ENCODE measurements at places on chromosomes 12 and 14.

GRCh38 chr14:68792979-68793733 lies at the start of gene ZFP36L1:
TSS of gene ZFP36L1 (minus strand) at chr14:68793067. CDS start at chr14:68792938, 129 bp downstream.
- DNase-seq: peak; percentile 86

DNA sequence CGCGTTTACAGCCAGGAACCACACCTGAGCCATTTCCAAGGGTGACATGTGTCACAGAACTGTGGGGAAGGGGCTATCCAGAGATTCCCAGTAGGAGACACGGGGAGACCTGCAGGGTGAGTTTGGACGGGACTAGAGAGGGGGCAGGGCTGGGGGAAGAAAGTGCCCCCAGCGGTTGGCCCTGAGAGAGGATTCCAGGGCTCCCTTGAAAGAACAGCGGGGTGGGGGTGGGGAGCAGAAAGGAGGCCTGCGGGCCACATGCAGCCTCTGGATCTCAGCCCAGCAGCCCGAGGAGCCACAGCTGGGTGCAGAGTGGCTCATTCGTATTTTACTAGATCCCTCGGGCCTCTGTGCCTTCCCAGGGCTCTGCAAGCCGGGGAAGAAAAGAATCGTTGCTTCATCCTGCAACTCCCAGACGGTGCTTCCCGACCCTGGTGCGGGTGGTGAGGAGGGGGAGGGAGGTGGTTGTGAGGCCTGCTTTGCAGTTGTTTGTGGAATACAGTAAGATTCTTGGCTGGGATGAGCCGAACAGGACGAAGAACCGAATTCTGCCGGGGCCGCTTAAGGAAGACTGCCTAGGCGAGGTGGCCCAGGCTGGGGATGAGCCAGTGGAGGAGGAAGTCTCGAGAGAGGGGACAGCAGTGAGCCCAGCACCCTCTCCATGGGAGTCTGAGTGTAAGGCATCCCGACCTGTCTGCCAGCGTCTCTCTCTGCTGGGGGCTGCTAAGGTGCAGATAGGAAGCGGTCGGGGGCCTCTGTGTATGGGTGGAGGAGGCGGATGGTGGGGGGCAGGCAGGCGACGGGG lies 36.1 kb upstream of the ANKRD9 start:
- no peak for DNase-seq

- DNase-seq: no peak
Observed at GRCh38 chr12:132391326-132392041, 62.1 kb upstream of the GALNT9 start.

DNA sequence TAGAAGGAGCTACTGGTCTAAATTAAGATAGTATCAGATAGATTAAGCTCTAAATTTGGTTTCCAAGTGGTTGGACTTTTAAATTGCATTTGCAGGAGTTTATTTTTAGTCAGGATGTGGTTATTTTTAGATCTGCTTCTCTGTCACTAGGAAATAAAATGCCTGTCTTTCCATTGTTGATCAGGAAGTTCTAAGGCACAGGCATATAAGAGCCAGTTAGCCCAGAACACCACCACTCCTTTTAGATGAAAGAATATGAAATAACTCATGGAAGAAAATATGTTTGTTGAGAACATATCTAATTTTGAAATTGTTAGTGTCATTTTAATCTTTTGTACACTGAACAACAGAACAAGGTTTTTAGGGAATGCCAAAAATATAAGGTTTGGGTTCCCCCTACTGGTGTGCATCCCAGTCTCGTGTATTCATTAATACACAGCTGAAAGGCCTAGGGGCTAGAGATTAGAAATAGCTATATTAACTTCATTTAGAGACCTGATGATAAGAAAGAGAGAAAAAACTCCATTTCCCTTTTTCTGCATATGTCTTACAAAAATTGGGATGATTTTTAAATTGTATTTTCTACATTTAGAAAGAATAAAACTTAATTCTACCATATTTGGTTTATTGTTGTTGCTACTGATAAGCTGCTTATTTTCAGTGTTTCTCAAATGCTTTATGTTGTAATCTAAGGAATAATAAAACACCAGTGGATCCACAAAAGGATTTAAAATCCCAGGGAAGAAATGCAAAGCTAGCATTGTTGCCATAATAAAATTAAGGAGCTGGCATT lies 67.2 kb downstream of the RIC8B start:
- DNase-seq: no peak

DNA sequence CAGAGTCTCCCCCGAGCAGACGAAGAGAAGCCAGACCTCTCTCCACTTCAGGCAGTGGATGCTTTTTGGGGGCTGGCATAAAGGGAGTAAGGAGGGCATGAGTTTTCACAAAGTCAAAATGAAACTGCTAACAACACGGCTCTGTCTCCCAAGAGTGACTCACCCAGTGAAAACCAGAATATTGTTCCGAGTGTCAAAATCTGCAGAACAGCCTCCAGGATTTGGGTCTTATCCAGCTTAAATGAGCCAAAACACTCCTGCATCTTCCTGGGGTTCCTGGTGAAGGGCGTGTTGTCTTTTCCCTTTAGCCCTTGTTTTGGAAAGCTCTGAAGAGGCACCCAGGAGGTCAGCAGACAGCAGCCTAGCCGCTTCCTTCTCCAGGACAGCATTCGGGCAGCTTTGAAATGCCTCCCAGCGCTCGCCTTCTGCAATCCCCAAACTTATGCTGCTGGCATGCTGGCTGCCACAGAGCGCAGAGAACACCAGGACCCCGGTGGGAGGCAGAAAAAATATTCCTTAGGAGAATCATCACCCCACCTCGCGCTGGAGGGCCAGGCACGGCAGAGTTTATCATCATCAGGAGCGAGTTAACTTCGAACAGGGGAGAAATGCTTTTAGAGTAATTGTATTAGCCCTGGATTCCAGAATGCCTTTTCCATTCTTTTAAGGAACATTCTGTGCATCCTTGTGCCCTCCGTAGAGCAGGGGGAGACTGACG lies 117.7 kb upstream of the NCOR2 start:
- no peak for DNase-seq

DNA sequence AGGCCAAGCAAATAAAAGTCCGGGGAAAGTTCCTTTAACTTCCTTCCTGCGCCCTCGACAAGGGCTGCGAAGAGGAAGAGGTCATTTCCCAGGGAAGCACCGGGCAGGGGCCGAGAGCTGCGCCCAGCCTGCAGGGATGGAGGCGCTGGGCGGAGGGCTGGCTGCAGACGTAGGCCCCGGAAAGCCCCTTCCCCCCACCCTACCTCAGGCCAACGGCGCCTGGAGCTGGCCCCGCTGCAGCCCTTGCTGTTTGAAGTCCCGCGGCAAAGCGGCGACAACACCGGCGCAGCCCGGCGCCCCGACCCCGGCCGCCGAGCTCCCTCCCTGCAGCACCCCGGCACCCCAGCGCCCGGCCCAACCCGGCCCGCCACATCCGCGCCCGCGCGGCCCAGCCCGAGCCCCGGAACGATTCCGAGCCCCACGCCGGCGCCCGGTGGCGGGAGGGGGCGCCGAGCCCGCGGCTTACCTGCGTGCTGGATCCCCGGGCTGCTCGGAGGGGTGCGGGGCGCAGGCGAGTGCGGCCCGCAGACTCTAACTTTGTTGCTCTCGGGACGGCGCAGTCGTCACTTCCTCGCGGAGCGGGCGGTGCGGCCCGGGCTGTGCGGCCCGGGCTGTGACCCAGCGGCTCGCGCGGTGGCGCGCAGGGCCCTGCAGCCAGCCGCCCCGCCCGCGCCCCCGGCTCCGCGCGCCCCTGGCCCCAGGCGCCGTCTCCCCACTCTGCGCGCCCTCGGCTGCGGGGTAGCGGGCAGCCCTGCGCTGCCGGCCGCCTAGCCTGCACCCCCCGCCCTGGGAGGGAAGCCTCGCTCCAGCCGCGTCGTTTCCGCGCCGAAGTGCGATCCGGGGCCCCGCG lies 64.8 kb upstream of the PTGR2 start:
- DNase-seq: peak; percentile 29

DNA sequence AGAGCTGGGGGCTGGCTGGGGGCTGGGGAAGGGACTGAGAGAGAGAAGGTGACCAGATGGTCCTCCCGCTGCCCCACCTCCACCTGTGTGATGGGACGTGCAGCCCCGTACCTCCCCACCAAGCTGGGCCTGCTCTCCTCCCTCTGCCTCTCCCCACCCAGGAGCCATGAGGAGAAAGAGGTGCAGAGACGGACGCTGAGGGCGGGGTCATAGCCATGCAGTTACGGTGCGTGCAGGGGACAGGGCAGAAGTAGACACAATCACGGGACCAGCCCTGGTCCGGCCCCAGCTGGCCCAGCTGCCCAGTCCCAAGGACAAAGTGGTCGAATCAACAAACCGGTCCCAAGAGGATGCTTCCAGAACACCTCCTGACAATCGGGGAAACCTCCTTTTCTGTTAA lies 33.2 kb downstream of the RFLNA start:
- no peak for DNase-seq

Measured in stimulated activated CD8-positive, alpha-beta memory T cell treated with anti-CD3 and anti-CD28 coated beads, Interleukin-7, amount 100 ng/mL, for 1 hour (primary cell).